ENCODE measurements at places on chromosomes 13 and 19. TPM values are rescaled to one million over a fixed set of nuclear protein-coding genes. Genes with fewer than 3 reads are reported as not detected.

- no peak for DNase-seq
These were observed 16.4 kb downstream of the CCDC124 start for GRCh38 chr19:17948931-17949930.

DNA sequence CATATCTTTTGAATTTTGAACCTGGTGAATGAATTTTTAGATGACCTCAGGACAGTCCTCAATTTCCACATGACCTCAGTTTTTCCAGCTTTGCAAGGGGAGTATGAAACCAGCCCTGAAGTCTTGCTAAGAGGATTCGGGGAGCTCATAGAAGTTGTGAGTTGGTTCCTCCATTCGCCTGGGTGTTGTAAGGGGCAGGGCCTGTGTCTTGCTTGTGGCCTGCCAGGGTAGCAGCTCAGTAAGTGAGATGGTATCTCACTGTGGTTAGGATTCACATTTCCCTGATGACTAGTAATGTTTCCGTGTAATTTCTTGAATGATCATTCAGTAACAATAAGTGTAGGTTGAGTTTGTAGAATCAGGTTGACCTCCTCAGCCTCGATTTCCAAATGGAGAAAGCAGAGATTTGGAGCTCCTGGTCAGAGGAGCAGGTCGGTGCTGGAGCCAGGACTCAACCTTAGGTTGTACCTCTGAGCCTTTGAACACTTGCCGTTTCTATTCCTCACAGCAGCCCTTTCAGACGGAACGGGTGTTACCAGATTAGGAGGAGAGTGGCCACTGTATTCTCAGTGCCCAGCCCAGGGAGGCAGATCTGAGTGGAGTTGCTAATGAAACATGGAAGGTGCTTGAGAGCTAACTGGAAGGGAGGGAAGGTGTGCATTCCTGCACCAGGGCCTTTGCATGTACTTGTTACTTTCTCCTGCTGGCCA is 14.6 kb downstream of the NACC1 start:
- no peak for DNase-seq

Gene PRR20C
- polyA plus RNA-seq, result not detected

- no peak for DNase-seq
These were observed 5.5 kb downstream of the BRSK1 start for GRCh38 chr19:55289117-55289796.

Gene ZNF296
- 0.39 TPM for polyA plus RNA-seq

DNA sequence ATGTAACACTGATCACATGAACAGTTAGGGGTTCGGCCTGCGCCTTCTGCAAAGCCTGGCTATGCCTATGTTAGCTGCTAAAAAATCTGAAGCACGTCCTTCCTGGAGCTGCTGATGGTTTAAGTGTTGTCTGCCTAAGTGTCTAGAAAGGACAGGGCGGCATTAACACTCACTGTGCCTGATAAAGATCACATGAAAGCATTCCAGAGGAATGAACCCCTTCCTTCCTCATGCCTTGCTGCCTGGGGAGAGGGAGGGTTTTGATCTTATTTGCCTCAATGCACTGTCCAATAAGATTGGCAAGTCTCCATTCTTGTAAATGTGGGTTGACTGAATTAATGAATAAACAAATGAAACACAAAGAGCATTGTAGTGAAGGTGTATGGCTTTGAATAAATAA is 5.2 kb downstream of the DOCK9 start:
- DNase-seq, result no peak

Gene CLIP3
- 25.6 TPM for polyA plus RNA-seq

Gene CHMP2A
- polyA plus RNA-seq, result 96.2 TPM

GRCh38 chr13:101579281-101579802 is 126.9 kb downstream of the ITGBL1 start:
- DNase-seq, result peak; percentile 6

DNA sequence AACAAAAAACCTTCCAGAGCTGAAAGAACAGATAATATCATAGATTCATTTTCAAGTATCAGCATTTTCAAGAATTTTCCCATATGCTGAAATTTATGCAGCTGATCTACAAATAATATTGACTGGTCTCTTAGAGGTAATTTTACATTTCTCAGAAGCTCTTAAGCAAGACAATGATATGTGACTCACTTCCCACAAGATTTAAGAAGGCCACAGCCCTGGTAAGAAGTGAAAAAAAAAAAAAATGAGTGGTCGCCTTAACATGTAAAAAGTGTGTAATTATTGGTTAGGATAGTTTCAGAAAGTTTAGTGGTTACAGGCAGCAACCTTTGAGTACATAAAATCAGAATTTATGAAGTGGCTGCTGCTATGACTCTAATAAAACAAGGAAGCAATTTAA is 54.5 kb downstream of the NUFIP1 start:
- DNase-seq, result no peak

DNA sequence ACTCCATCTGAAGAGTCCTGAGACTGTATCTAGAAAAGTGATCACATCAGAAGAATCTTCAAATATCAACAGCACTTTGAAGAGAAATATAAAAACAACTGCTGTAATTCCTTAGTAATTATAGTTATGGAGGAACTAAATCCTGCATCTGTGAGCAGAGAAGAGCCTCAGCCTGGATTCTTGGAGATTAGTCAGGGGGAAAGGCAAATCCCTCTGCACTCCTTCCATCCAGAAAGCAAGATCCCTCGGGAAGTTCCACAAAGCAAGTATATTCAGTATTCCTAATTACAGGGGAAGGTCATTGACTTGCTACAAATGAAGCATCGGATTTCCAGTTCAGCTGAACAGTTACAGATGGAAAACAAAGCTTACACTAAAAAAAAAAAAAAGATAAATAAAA is 256.6 kb upstream of the IPO5 start:
- DNase-seq, result no peak

Gene CGB1
- polyA plus RNA-seq, result not detected

Gene THOP1
- 40.1 TPM for polyA plus RNA-seq

Gene PHLDB3
- polyA plus RNA-seq, result 8.1 TPM

DNA sequence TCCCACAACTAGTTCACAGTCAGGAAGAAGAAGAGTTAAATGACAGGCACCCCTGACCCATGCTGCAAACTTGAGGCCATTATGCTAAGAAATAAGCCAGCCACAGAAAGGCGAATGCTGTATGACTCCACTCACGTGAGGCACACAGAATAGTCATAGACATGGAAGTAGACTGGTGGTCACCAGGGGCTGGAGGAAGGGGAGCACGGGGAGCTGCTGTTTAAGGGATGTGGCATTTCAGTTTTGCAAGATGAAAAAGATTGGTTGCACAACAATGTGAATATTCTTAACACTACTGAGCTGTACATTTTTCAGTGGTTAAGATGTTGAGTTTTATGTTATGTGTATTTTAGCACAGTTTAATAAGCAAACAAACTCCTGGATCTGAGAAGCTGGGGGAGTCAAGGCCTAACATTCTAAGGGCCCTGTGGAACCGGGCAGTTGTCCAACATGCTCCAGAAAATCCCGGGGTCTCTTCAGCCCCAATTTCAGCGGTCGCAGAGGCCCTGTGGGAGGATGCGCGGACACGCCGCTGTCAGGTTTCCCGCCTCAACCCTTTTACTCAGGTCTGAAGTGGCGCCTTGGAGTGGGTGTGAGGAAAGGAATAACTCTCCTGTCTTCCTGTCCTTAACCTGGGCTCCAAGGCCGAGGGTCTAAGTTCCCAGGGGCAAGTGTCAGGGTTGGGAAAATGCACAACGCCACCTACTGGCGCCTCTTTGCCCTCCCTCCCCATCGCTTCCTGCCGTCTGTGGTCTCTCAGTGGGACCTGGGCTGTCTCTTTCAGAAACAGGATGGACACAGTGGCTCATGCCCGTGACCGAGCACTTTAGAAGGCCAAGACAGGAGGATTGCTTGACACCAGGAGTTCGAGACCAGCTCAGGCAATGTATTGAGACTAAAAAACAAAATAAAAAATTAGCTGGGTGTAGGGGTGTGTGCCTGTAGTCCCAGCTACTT is 4.4 kb upstream of the TMEM272 start:
- no peak for DNase-seq

Gene TBXA2R
- polyA plus RNA-seq, result 2.7 TPM

DNA sequence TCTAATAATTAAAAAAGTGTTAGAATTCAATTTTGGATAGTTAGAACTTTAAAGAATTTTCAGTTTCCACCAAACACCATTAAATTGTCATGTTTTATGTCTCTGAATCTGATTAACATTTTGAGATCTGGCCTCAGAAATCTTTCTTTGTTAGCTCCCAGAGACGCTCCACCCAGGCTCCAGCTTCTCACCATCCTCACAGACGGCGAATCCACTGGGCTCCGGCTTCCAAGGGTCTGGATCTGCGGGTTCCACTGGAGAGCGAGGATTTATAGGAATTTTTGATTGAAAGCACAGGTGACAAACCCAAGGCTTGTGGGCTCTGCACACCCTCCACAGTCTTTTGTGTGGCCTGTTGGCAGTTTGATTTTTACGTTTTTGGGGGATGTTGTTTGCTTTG is 160.6 kb downstream of the URI1 start:
- no peak for DNase-seq

GRCh38 chr13:99875391-99875790 is 96.2 kb downstream of the ZIC5 start:
- no peak for DNase-seq

Gene EMC10
- polyA plus RNA-seq, result 124 TPM

Gene ATP4A
- not detected for polyA plus RNA-seq

Gene GAPDHS
- polyA plus RNA-seq, result not detected

Gene ZNF45
- polyA plus RNA-seq, result 31.1 TPM

Gene IGFL4
- 0.56 TPM for polyA plus RNA-seq

GRCh38 chr13:55497486-55497885 is 1643.2 kb upstream of the PRR20A start:
- no peak for DNase-seq

- DNase-seq, result no peak
These were observed 1.6 kb upstream of the MLNR start for GRCh38 chr13:49218493-49219051.

- no peak for DNase-seq
These were observed 33.4 kb downstream of the FAM124A start for GRCh38 chr13:51255556-51255955.

GRCh38 chr19:49326165-49326704 is 1.2 kb upstream of the SLC6A16 start:
- no peak for DNase-seq

DNA sequence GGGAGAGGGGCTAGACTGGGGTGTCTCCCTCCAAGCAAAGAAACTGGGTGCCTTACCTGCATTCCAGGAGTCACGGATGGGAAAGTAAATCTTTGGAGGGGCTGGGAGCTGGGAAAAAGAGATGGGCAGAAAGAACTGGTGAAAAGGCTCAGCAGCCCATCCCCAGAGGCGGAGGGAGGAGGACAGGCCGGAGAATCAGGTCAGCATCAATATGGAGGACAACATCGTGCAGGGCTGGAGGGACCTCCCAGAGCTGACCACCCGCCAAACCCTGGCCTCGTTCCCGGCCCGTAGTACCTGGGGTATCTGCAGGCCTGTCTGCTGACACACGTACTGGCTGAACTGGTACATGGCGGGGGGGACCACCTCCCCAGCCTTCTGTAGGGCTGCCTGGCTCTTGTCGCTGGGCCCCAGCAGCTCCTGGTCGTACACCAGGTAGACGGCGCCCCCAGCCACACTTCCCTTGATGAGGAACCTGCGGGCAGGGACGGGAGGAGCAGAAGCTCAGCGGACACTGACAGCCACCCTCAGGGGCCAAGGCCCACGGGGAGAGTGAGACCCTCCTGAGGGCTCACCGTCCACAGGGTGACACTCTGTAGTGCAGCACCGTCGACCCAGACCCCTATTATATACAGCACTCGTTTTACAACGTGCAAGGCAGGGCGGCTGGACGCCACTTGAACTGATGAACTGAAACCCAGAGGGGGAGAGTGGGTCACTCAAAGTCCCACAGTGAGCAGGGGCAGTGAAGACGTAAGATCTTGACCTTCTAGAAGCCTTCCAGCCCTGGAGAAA is 830 bp downstream of the MICOS13 start:
- DNase-seq, result no peak

Gene FFAR1
- polyA plus RNA-seq, result 0.44 TPM

DNA sequence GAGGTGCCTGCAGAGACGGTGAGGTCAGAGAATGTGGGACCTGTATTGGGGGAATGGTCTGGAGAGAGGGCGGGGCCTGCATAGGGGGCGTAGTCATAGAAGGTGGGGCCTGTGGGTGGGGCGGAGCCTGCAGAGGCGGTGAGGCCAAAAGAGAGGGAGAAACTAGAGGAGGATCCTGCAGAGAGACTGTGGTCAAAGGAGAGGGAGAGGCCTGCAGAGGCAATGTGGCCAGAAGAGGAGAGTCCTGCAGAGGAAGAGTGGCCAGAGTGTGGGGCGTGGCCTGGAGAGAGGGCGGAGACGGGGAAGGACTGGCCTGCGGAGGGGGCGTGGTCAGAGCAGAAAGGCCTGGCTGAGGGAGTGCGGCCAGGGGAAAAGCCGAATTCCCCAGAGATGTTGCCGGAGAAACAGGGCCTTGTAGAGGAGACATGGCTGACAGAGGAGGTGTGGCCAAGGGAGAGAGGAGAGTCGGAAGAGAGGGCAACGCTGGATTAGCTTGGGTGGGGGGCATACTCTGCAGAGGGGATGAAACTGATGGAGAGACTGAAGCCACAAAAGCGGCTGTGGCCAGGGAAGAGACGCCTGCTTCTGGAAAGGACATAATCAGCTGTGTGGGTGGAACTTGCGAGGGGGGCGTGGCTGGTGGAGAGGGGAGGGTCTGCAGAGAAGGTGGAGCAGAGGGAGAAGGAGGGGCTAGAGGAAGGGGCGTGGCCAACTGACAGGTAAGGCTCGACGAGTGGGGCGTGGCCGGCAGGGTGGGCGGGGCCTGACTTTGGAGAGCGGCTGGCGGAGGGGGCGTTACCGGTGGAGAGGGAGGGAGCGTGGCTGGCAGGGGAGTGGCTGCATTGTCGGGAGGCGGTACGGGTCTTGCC is 2.5 kb downstream of the PRR36 start:
- DNase-seq, result peak; percentile 70

Gene PLVAP
- polyA plus RNA-seq, result 18.6 TPM

- no peak for DNase-seq
These were observed 3.4 kb upstream of the PTBP1 start for GRCh38 chr19:793806-794205.

Gene OR10H1
- 0.06 TPM for polyA plus RNA-seq

- DNase-seq, result no peak
These were observed 7.8 kb upstream of the SELENOV start for GRCh38 chr19:39506944-39507714.

- DNase-seq, result no peak
These were observed 119.0 kb downstream of the MYCBP2 start for GRCh38 chr13:77207943-77208342.

Gene KLK4
- polyA plus RNA-seq, result not detected

- no peak for DNase-seq
These were observed 204.5 kb upstream of the SLITRK1 start for GRCh38 chr13:84086847-84087162.

GRCh38 chr13:106471957-106472543 is 63.4 kb downstream of the EFNB2 start:
- no peak for DNase-seq

- no peak for DNase-seq
These were observed 125.0 kb downstream of the IER2 start for GRCh38 chr19:13275016-13275722.

Gene CFAP97D2
- polyA plus RNA-seq, result 0.73 TPM

DNA sequence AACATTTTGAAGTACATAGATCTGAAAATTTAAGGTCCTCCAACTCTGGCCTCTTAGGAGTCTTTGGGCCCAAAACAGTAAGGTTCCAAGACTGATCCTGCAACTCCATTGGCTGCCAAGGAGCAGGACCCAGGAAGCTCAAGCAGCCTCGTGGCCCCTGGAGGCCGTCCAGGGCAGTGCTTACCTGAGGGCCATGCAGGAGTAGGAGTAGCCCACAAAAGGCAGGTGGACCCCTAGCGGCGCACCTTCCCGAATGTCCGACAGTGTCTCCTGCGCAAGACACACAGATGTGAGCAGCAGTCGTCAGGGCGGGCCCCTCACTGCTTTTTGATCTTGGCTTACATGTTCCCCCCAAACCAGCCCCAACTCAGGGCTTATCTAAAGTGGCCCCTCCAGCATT is 5.7 kb upstream of the SIX5 start:
- no peak for DNase-seq

Gene PTPRS
- polyA plus RNA-seq, result 81.9 TPM

Gene TLE6
- polyA plus RNA-seq, result 9.1 TPM

Gene NUP62
- polyA plus RNA-seq, result 60.7 TPM

All from right lung (tissue), 10 donors.